SK-MEL-5 (cell line): ENCODE measurements at places on chromosomes 2 and 18. TPM values are rescaled to one million over a fixed set of nuclear protein-coding genes. Genes with fewer than 3 reads are reported as not detected.

ALPI gene
- total RNA-seq, result not detected in 2 replicates

HADHB gene
- 219 and 229 TPM in 2 replicates for total RNA-seq

C2orf80 gene
- 0.32 and 0.45 TPM in 2 replicates for total RNA-seq

BCL2 gene
- total RNA-seq, result 8.6 and 9.2 TPM in 2 replicates

DNA sequence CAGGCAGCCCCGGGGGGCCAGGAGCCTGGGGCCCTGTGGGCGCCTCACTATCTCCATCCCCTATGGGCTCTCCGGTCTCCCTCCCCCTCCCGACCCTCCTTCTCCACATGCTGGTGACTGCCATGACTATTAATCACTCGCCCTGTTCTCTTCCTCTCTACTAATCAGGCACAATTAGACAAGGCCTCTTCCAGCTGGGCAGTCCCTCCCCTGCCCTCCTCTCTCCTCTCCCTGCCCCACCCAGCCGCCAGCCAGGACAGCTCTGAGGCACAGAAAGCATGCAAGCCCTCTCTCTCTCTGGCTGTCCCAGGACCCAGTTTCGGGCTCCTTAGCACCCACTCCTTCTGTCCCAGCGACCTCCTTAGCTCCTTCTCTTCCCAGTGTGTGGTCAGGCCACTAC lies 5.8 kb downstream of the ASIC4 start:
- no peak for DNase-seq

DNA sequence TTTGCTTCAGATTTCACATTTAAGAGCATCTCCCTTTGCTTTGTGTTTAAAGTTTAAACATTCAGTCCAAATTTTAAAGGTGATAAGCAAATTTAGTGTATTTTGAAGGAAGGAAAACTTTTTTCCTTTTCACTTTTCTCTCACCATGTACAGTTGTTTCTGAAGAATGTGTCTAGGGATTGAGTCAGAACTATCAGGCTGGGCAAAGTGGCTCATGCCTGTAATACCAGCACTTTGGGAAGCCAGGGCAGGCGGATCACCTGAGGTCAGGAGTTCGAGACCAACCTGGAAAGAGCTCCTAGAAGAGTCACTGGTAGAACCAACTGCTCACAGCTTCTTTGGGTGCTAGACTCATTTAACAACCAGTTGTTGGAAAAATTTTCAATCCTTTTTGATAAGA lies 327.0 kb upstream of the THUMPD2 start:
- DNase-seq, result no peak

GRCh38 chr2:85485815-85486214 lies 53.2 kb upstream of the MAT2A start:
- no peak for DNase-seq
